Germinal center (tissue), 1 donor: ENCODE measurements at places on chromosomes 3 and 15.

DNA sequence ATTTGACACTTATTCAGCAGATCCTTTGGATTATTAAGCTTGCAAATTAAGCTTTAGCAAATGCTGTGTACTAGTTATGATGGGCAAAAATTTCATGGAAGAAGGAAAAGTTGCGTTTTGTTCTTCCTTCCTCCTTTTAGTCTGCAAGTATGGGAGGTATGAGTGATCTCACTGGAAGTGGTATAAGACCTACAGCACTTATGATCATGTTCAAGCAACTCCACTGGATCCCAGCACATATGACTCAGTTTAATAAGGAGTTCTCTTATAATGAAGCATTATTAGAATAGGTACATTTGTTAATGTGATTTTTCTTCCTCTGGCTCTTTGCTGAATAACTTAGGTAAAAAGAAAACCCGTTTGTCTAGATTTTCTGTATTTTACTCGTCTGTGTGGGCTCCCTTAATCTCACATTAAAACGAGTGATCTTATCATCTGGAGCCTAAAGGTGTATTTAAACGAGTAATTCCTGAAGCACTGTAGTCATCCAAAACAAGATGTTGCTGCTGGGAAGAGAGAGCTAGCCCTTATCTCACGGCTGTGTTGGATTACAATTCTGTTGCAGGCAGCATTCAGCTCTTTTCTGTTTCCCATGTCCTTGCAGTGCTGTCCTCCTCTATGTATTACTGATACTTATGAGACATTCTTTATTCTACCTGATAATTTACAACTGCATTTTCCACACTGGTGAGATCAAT lies 264.9 kb downstream of the GBE1 start:
- no peak for DNase-seq

DNA sequence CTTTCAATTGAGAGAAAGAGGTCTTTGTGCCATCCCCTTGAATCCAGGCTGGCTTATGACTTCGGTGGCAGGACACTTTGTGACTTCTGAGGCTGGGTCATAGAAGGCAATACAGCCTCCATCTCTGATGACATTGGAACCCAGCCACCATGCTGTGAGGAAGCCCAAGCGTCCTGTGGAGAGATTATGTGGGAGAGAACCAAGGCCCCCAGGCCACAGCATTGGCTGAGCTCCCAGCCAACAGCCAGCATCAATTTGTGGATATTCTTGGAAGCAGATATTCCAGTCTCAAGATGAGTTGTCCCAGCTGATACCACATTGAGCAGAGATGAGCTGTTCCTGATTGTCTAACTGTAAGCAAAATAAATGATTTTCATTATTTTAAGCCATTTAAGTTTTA lies 12.7 kb upstream of the XIRP1 start:
- no peak for DNase-seq

DNA sequence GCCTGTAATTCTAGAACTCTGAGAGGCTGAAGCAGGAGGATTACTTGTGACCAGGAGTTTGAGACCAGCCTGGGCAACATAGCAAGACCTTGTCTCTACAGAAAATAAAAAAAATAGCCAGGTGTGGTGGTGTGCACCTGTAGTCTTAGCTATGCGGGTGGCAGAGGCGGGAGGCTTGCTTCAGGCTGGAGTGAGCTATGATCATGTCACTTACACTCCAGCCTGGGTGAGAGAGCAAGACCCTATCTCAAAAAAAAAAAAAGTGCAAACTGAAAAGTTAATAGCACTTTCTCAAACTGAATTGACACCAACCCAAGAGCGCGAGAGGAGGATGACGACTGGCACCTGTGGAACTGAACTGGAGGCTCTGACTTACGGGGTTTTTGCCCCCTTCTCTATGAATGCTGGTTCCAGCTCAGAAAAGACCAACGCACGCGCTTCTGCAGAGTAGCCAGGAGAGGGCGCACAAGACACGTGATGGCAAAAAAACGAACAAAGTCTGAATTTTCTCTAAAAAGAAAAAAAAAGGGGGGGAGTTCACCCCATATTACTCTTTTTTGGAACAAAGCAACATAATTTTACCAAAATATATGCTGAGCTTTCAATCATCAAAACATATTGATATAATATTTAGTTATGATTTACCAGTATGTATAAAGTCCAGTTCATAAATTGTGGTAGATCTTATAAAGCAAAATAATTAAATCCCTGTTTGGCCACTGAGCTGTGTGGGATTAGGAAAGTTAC lies 23.7 kb downstream of the CFAP92 start:
- peak; percentile 61 for DNase-seq

- DNase-seq: no peak
These were observed 65.3 kb upstream of the NANOGP8 start for GRCh38 chr15:35150361-35150760.

GRCh38 chr3:119120480-119120879 lies 25.5 kb upstream of the TEX55 start:
- DNase-seq: no peak

GRCh38 chr3:13461169-13462124 lies 18.7 kb upstream of the HDAC11 start:
- peak; percentile 85 for DNase-seq

GRCh38 chr3:14594234-14594633 lies 54.1 kb upstream of the GRIP2 start:
- DNase-seq: no peak

DNA sequence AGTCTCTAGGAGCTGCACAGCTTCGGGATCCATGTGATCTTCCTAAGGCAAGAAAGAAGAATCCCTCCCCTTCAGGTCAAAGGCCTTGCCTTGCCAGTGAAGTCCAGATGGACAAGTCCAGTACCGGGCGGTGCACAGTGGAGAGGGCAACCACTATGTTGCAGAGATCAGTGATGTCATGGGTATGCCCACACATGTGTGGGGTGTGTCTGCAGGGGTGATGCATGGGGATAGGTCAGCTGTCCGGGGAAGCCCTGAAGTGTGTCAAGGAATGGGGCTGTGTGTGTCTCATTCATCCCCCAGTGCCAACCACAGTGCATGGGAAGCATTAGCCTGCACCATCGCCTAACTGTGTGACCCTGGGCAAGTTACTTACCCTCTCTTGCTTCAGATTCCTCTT lies 66.5 kb downstream of the TLE3 start:
- DNase-seq: no peak
